Neural crest cell (in vitro differentiated cells): ENCODE measurements at places on chromosomes 7 and 10. TPM values are rescaled to one million over a fixed set of nuclear protein-coding genes. Genes with fewer than 3 reads are reported as not detected.

DNA sequence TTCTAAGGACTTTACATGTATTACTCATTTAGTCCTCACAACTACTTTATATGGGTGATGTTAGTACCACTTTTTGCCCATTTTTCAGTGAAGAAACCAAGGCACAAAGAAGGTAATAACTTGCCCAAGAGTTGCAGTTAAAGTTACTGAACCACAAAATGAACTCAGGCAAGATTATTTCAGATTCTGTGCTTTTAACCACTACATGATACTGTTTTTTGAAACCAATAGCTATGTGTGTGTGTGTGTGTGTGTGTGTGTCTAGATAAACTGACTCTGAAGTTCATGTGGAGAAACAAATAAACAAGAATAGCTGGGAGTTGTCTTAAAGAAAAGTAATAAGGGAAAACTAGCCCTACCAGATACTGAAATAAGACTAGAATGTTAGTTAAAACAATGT is 60.8 kb upstream of the OIT3 start:
- H3K36me3 ChIP-seq, result no peaks in the 10 kb centered on the region
- H3K27ac ChIP-seq, result no peak overlapping the region
- H3K4me3 ChIP-seq, result no peak overlapping the region
- H3K27me3 ChIP-seq, result no peaks in the 10 kb centered on the region
- no peak for DNase-seq

GRCh38 chr7:130475776-130476175 is 16.1 kb upstream of the MEST start:
- H3K4me3 ChIP-seq, result peak overlapping the region; percentile 23
- no peaks in the 10 kb centered on the region for H3K36me3 ChIP-seq
- H3K27me3 ChIP-seq, result no peaks in the 10 kb centered on the region

DNA sequence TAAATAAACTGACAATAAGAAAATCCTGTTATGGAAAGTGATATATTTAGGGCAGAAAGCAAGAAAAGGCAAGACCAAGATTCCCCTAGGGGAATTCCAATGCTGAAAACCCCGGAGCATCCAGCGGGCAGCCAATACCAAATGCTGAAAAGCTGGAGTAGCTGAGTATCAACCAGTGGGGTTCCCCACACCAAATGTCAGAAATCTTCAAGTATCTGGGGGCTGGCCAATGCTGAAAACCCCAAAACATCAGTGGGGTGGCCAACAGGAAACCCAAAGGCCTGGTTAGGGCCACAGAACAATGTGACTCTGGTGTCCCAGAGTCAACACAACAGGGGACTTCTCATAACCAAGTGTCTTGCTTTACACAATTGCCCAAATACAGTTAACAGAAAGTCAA is 271.8 kb upstream of the CACNA2D1 start:
- no peaks in the 10 kb centered on the region for H3K27me3 ChIP-seq
- no peak overlapping the region for H3K27ac ChIP-seq
- H3K36me3 ChIP-seq, result no peaks in the 10 kb centered on the region
- no peak for DNase-seq
- no peak overlapping the region for H3K4me3 ChIP-seq

GRCh38 chr10:31280972-31281371 is 38.0 kb upstream of the ZEB1 start:
- peaks cover 9% of the 10 kb centered on the region for H3K36me3 ChIP-seq
- H3K4me1 ChIP-seq, result no peaks in the 10 kb centered on the region
- no peaks in the 10 kb centered on the region for H3K27me3 ChIP-seq
- DNase-seq, result no peak

FANK1 gene
- total RNA-seq, result 2.4 and 5.0 TPM in 2 replicates

FZD1 gene
- total RNA-seq, result 9.2 and 9.5 TPM in 2 replicates
